ENCODE measurements at places on chromosomes 6 and 20.

DNA sequence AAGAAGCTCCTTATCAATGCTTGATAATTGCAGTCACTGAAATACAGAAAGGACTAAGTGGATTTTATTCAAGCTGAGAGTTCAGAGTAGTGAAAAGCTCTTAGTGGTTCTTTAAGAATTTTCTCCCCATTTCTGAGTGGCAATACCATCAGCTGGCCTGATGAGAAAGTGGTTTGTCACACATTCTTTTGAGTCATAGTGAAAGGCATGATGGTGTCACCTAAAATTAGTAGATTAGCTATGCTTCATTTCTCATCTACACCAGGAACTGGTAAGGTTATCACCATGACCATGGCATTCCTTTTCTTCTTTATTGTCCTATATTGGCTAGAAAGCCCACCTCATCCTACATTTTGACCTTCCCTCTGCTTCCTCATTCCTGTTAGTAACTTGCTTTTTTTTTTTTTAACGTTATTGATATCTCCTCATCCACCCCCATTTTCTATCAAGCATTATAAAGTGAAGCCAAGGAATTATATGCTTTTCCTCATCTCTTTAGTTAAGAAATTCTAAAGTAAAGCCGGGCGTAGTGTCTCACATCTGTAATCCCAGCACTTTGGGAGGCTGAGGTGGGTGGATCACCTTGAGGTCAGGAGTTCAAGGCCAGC, 67.4 kb upstream of the LOC128125822 start:
- no peak for DNase-seq

- no peak for DNase-seq
These were observed 366.5 kb upstream of the ARID1B start for GRCh38 chr6:156410649-156411048.

- no peak for DNase-seq
These were observed 78.3 kb downstream of the FOXO3 start for GRCh38 chr6:108638993-108639392.

DNA sequence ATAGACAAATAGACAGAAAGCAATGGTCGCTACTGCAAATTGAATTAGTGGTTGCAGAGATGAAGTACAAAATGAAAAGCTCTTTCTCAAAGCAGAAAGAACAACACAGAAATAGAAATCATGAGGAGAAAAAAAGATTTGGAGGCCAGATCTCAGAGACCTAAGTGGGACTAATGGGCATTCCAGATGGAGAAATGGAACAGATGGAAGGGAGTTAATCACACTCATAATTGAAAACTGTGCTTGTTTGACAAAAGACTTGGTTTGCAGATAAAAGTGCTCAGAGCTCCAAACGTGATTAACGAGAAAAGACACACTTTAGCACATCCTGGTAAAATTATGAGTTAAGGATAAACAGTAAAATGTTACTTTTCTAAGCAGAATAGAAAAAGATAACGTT, 58.1 kb upstream of the SNRPB2 start:
- no peak for DNase-seq

- DNase-seq = no peak
These were observed 69.9 kb upstream of the POU3F2 start for GRCh38 chr6:98764373-98764911.

DNA sequence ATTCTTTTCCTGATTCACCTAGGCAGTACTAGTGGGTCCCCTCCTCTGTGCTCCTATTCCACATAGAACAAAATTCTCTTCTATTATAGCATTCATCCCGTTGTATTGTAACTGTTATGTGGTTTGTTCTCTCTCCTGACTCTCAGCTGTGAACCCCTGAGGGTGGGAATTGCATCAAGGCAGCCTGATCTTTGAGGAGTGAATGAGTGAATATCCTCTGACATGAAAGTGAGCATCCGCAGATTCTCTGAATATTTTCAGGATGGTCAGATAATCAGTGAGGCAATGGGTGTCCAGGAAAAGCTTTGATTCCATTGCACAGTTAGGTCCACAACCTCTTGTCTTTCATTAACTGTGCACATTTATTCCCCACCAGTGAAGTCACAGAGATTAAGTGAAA, 67.6 kb upstream of the SLC22A23 start:
- DNase-seq = no peak

- peak; percentile 34 for DNase-seq
These were observed at the start of gene TRERF1 for GRCh38 chr6:42451333-42452170. TRERF1 (minus strand) TSS chr6:42451926; CDS start chr6:42269590, 182,336 bp downstream.

- no peak for DNase-seq
These were observed 60.4 kb upstream of the FOXQ1 start for GRCh38 chr6:1251198-1252155.

- DNase-seq = no peak
These were observed 622 bp upstream of the KIZ start for GRCh38 chr20:21125072-21125848.

DNA sequence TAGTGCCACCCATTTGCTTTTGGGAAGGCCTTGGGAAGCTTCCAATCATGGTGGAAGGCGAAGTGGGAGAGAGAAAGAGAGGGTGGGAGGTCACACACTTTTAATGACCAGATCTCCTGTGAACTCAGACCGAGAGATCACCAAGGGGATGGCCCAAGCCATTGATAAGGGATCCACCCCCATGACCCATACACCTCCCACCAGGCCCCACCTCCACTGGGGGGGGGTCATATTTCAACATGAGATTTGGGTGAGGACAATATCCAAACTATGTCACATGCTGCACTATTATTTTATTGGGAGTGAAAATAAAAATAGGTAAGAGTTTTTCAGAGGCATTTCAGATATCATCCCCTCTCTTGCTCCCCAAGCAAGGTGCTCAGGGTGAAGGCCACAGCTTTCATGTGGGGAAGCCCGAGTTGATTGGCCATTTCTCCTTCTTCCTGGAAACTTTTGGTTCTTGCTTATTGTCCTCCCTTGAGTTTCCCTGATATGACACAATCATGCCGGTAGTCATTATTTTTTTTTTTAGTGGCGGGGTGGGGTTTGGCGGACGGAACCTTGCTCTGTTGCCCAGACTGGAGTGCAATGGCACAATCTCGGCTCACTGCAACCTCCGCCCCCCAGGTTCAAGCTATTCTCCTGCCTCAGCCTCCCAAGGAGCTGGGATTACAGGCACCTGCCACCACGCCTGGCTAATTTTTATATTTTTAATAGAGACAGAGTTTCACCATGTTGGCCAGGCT, 15.2 kb downstream of the GMPR start:
- DNase-seq = no peak

GRCh38 chr20:17852323-17852722, 116.3 kb downstream of the SNX5 start:
- no peak for DNase-seq

- no peak for DNase-seq
These were observed 136.7 kb upstream of the CARMIL1 start for GRCh38 chr6:25142506-25142905.

DNA sequence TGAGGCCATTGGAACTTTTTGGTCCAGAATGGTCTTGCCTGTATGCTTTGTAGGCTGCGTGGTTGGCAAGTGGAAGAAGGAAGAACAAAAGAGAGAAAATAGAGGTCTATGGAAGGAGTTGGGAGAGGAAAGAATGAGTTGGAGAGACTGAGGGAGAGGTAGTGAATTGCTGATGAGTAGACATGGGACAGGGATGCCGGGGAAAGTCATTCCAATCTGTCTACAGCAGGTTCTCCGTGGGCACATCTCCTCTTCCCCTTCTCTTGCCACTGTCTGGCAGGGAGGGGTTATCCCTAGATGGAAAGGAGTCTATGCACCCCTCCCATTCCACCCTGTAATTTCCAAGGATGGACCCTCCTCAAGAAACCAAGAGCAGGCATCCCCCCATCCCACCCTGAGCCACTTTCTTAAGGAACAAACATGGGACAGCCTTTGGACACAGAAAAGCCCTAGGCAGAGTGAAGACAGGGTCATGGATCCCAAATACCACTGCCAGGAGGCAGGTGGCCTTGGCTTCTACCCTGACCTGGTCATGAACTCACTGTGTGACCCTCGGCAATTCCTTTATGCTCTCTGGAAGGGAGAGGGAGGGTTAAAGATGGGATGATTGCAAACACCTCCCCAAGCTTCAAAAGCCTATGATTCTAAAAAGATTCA, 196.9 kb downstream of the LRFN2 start:
- no peak for DNase-seq

DNA sequence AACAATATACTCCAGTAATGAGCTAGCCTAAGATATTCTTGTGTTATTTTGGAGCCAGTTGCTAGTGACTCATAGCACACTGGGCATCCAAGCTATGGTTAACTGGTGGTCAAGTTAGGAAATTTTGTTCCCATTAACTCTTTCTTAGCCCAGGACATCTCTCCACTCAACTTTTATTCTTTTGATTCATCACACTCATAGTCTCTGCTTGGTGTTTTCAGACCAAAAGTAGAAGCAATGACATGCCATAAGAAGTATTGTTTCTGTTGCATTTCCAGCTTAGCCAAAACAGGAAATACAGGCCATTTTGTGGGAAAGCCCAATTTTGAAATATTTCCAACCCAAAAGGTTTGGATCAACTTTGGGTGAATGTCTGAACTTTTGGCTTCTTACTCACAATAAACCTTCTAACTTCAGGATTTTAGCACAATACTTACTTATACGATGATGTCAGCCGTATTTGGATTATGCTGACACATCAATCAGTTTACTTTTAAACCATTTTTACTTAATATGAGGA, 31.6 kb upstream of the CCN2 start:
- DNase-seq = no peak

DNA sequence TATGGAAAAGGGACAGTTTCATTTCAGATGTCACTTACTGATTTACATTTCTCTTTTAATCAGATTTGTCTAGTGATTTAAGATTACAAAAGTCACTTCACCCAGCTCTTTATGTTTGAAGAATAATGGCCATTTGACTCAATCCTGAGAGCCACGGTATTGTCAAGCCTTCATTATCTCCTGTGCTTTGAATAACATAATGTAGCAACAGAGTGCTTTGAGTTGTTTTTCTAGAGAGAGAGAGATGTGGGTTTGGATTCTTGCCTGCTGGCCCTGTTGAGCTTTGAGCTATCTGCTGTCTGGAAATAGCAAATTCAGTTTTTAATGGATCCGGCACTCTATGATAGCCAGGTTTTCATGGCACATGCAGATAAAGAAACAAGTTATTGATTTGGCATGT, 478.4 kb upstream of the SOX4 start:
- DNase-seq = peak; percentile 91

- no peak for DNase-seq
These were observed 41.3 kb upstream of the GMPR start for GRCh38 chr6:16196984-16197546.

- DNase-seq = no peak
These were observed 274.1 kb downstream of the CLIC5 start for GRCh38 chr6:45741437-45742171.

DNA sequence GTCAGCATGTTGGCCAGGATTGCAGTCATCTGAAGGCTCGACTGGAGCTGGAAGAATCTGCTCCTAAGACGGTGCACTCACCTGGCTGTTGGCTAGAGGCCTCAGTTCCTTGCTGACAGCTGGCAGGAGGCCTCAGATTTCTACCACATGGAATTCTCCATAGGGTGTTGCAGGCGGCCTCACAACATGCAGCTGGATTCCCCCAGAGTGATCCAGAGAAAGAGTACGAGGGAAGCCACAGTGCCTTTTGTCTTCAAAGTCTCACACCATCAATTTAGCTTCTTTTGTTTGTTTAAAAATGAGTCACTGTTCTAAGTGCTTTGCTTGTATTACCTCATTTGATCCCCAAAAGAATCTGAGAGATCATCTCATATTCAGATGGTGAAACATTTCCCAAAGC, 65.5 kb upstream of the FYN start:
- no peak for DNase-seq

DNA sequence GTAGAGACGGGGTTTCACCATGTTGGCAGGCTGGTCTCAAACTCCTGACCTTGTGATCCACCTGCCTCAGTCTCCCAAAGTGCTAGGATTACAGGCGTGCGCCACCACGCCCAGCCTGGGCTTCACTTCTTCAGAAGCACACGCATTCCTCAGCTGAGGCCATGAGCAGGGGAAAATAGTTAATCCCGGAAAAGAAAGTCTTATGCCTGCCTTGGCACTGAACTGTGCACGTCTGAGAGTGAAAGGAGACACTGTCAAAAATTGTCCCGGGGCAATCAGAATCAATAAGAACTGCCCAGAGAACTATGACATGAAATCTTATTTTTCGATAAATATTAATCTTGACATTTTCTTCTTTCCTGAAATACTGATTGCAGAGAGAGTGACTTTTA, 2.8 kb downstream of the BTN2A2 start:
- no peak for DNase-seq

DNA sequence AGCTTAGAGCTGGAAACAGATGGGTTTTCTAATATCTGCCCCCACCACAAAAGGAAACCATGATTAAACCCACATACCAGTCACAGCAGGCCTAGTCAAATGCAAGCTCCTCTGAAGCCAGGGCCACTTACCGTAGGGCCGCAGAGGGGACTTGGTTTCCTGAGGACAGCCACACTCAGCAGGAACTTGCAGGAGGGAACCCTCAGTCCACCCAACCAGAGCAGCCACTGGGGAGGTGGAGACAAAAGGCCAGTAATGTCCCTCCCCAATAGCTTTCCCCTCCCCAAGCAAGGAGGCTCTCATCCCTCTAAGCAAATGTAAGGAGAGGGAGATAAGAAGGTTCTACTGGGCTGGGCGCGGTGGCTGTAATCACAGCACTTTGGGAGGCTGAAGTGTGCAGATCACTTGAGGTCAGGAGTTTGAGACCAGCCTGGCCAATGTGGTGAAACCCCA, 384.4 kb upstream of the JARID2 start:
- no peak for DNase-seq

DNA sequence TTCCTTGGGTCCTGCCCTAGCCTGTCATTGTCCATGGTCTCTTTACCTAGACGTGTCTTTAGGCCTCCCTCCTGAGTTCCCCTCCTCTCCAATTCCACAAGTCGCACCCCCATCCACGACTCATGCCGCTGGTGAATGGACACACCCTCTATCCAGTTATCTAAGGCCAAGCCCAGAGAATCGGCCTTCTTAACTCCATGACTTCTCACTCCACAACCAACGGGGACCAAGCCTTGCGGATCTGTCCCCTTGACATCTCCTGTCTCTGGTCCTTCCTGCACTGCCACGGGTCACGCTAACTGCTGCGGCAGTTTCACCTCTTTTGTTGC, 7.0 kb upstream of the RREB1 start:
- DNase-seq = no peak

- DNase-seq = no peak
These were observed 648.8 kb upstream of the AGPAT4 start for GRCh38 chr6:161922631-161923119.

GRCh38 chr20:50885068-50885467, 46.2 kb downstream of the ADNP start:
- no peak for DNase-seq

- no peak for DNase-seq
These were observed 25.6 kb downstream of the NDUFAF5 start for GRCh38 chr20:13810446-13810845.

GRCh38 chr6:151916075-151916474, 108.6 kb downstream of the ESR1 start:
- DNase-seq = no peak

- no peak for DNase-seq
These were observed 109.9 kb upstream of the TIAM2 start for GRCh38 chr6:154885214-154885613.

GRCh38 chr6:46720401-46720800, 14.8 kb downstream of the PLA2G7 start:
- no peak for DNase-seq

Data from NCI-H1436 treated with DMSO at 0.1 percent for 48 hours (cell line).